ENCODE measurements at places on chromosomes 1 and 21.

DNA sequence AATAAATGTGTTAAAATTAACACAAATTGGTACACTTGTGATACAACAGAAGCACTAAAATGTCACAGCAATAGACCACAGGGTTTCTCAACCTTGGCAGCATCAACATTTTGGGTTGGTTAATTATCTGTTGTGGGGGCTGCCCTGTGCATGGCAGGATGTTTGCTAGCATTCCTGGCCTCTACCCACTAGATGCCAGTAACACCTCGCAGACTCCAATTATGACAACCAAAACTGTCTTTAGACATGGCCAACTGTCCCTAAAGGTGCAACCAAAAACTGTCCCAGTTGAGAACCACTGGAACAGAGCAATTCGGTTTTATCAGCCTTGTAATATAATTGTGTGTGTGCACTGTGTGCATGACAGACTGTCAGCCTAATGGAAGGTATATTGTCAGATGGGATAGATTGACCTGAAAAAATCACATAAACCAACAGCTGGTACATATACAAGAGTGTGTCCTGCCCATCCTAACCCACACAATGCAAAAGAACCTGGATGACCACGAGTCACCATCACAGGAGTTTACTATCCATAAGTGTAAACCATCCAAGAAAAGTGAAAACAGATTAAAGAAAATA lies 13.5 kb upstream of the ERG start:
- no peak for DNase-seq

DNA sequence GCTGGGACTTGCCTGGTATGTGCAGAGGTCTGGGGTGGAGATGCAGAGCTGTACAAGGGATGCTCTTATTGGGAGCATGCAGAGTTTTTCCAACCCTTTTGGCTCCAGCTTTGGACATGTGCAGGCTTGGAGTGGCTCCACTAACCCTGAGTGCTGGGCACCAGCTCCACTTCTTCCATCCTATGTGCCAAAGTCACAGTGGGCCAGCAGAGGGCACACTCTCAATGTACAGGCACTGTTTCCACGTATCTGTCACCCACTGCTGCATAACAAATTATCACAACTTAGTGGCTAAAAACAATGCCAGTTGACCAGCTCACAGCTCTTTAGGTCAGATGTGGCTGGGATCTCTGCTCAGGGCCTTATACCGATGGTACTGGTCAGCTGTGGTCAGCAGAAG lies 631.8 kb downstream of the AJAP1 start:
- peak; percentile 62 for DNase-seq

GRCh38 chr1:189751311-189751710 lies 726.4 kb downstream of the BRINP3 start:
- DNase-seq, result no peak

DNA sequence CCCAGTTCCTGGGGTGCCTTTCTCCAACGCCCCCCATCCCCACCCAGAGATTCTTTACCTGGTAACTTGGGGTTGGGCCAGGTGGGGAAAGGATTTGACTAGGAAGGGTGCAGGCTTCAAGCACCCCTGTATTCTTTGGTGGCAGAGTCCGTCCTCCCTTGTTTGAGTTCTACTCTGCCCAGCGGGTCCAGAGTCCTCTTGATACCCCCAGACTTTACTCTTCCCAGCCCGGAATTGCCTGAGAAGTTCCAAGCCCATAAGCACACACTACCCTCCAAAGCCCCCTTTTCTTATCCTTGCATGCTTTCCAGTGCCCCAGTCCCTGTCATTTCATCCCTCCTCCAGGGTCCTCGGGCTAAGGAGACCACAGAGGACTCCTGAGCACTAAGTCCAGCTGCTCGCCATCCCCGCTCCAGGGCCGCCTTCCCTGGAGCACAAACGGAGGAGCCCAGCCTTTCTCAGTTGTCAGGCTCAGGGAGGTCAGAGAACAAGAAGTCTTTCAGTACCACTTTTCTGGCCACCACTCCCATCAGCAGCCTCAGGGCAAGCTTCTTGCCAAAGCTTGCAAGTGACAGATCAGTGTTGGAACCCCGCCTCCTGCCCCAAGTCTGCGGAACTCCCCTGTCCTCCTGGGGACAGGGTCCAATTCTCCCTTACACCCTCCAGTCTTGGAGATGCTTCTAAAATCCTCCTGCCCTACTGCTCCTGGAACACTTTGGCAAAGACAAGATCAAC lies 12.2 kb downstream of the SLC45A3 start:
- no peak for DNase-seq

GRCh38 chr1:201905234-201905890 lies 16.7 kb downstream of the SHISA4 start:
- DNase-seq, result no peak

- DNase-seq, result no peak
Measured at GRCh38 chr1:6819246-6820040, 34.2 kb downstream of the CAMTA1 start.

DNA sequence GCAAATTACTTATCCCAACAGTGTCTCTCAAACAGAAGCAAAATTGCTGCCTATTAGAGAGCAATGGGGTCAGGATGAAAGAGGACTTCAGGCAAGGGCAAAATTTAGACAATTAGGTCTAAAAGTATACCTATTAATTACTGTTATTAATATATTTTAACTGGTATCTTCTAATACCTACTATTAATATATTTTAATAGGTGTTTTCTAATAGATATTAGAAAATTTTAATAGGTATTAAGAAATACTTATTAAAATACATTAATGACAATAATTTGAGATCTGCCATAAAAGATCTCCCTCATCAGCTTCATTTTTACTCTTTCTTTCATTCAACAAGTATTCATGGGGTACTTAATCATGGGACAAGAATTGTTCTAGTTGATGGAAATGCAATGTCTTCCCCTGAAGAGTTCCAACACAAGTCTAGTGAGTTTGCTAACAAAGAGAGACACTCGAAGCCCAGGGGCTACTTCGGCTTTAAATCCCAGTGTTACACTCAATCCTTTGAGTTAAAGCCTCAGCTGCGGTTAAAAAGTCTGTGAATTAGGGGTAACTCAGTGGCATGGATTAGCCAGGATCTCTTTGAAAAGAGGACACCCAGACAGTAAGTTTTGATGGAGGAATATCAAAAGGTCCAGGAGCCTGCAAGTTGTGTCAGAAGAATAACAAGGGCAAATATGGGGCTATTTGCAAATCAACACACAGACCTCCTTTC lies 44.1 kb downstream of the STYXL2 start:
- no peak for DNase-seq

GRCh38 chr21:38818325-38818723 lies 12.6 kb downstream of the ETS2 start:
- DNase-seq, result no peak

DNA sequence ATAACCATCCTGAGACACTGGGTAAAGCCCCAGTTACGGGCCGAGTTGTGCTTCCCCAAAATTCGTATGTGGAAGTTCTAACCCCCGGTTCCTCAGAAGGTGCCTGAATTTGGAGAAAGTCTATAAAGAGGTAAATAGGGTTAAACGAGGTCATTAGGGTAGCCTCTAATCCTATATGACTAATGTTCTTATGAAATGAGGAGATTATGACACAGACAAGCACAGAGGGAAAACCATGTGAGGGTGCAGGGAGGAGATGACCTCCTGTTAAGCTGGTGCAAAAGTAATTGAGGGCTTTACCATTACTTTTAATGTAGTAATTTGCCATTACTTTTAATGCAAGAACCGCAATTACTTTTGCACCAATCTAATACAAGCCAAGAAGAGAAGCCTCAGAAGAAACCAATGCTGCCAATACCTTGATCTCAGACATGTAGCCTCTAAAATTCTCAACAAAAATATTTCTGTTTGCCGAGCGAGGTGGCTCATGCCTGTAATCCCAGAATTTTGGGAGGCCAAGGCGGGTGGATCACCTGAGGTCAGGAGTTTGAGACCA lies 260.8 kb downstream of the GPATCH2 start:
- DNase-seq, result no peak

DNA sequence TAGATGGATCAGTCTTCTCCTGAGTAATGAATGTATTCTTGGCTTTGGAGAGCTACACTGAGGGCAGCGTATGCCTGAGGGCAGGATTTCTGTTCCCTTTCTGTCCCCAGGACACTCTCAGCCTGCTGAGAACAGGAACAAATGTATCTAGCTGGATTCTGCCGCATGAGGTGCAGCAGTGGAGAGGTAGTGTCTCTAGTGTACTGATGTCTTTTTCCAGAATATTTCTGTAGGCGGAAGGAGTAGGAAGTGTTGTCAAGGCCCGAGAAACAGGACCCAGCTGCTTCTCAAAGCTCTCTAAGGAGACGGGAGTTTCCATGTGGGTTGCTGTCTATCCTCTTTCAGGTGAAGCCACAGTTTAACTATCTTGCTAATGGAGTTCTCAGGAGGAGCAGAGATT lies 65.5 kb downstream of the MT1HL1 start:
- DNase-seq, result no peak

DNA sequence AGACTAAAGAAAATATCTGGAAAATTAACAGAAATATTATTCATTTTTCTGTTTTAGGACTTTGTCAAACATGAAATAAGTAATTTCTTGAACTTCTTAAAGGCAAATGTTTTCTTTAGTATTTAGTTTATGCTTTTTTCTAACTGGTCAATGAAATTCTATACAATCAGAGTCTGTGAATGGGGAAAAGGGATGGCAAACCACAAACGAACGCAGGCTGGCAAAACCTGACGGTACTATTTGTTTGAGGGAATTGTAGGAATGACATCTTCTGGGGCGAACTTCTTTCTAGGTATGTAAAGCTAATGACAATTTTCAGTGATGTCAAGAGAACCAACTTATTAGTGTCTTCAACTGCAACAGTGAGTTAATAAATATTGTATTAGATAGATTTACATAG lies 156.0 kb downstream of the SIPA1L2 start:
- DNase-seq, result no peak

DNA sequence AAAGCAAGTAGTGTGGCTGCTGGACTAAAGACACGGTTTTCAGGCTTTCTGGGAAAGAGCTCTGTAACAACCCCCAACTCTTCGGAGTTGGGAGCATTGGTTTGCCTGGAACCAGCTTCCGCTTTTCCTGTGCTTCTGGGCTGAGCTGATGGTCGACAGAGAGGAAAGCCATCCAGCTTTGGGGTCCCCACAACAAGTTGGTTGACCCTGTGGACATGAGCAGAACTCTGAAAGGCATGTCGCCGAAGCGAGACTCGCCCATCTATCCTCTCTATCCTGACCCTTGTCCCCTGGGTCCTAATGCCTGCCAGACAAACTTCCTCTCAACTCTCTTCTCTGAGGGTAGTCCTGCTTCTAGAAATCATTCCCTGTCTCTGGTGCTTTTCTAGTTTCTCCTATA lies 31.9 kb upstream of the FCGR2A start:
- DNase-seq, result peak; percentile 81

DNA sequence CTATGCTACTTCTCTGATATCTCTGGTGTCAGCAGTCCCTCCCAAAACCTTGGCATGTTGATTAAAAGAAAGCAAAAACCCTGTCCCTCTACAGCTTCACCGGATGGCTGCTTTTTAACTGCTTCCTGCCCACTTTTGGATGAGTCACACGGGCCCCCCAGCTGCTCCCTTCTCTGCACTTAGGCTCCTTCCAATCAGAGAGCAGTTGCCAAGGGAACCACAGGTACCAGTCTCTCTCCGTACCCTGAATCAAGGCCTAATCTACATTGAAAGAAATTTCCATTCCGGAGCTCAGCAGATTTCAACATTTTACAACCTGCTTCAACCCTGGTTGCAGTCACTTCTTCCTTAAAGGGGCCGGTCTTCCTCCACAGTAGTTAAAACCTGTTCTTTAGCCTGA lies 70.6 kb upstream of the GJB5 start:
- peak; percentile 84 for DNase-seq

DNA sequence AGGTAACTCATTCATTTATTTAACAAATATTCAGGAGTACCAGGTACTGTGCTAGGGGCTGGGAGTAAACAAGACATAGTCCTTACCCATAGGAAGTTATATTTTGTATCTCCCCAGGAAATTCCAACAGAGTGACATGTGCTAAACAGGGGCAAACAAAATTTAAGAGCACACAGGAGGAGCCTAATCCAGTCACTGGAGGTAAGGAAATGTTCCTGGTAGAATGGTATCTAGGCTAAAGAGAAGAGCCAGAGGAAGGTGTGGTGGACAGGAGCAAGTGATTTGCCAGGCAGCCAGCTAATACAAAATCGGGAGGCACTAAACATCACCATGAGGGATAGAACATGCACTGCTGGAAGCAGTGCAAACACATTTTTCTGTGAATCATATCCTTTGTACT lies 10.4 kb downstream of the TEX38 start:
- no peak for DNase-seq

GRCh38 chr1:150299716-150300115 lies 6.1 kb downstream of the MRPS21 start:
- no peak for DNase-seq

GRCh38 chr1:28296401-28297261 lies 32.2 kb upstream of the MED18 start:
- DNase-seq, result peak; percentile 94

- DNase-seq, result no peak
Measured at GRCh38 chr1:211356723-211357407, 30.2 kb downstream of the TRAF5 start.

- DNase-seq, result peak; percentile 43
Measured at GRCh38 chr1:197675583-197676208, 99.6 kb downstream of the DENND1B start.

DNA sequence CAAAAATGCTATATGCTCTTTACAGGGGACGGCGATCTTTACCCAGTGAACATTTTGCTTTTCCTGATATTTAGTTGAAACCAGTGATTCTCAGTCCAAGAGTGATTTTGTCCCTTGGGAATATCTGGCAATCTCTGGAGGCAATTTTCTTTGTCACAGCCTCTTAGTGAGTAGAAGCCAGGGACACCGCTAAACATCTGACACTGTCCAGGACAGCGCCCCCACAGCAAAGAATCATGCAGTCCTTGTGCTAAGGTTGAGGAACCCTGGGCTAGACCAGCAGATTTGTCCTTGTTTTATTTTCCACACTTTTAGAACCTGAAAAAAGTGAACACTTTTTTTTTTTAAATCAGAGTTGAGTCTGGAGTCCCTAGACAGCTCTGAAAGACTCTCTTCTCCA lies 13.1 kb downstream of the EVA1C start:
- DNase-seq, result no peak
